Keratinocyte (primary cell): ENCODE measurements at places on chromosomes 16 and 17. TPM values are rescaled to one million over a fixed set of nuclear protein-coding genes. Genes with fewer than 3 reads are reported as not detected.

- no peak for DNase-seq
Observed at GRCh38 chr17:6502871-6503509, 53.4 kb downstream of the PITPNM3 start.

- DNase-seq = no peak
Observed at GRCh38 chr17:45834471-45835396, 9.9 kb upstream of the SPPL2C start.

DNA sequence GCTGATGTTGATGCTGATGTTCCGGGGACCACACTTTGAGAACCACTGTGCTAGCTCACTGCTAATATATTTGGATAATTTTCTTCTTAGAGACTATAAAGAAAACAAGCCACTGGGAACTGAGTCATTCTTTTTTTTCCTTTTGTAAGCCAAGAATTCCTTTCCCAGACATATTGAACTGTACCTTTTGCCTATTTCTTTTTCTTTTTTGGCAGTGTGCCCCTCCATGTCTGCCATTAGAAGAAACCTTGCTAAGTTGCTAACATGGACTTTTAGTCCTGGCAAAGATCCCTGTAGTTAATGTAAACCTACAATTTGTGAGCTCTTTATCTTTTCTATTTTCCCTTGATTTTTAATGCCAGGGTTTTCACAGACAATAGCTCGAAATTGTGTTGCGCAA lies 17.3 kb upstream of the ERCC4 start:
- DNase-seq = no peak

- no peak for DNase-seq
Observed at GRCh38 chr16:30760001-30760559, 1.8 kb downstream of the CFAP119 start.

DNA sequence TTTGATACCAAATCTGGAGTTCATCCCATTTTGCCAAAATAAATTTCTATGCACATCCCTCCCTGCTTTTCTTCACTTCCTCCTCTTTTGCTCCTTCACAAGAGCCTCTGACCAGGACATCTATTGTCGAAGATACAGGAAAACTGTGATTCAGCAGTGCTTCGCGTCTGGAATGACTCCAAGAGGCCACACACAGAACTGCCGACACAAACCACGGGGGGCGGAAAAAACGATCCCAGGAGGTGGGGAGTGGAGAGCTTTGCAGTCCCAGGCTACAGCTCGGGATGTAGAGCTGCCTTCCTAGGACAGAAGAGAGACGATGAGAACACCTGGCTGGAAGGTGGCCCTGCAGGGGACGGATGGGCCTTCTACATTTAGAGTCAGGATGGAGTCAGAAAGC lies 102.8 kb downstream of the XYLT1 start:
- DNase-seq = no peak

Gene TMIGD1
- not detected in 3 replicates for polyA plus RNA-seq

Gene MYH2
- not detected in 3 replicates for polyA plus RNA-seq

Gene MPP3
- polyA plus RNA-seq = 6.5 to 7.4 TPM (median 7.0 TPM) in 3 replicates
